NCI-H446 (cell line): ENCODE measurements at places on chromosomes 16 and 17.

- DNase-seq: no peak
Observed at GRCh38 chr16:60304720-60305119, 1570.6 kb upstream of the GOT2 start.

GRCh38 chr16:68374246-68374805, 63.5 kb downstream of the PRMT7 start:
- no peak for DNase-seq

DNA sequence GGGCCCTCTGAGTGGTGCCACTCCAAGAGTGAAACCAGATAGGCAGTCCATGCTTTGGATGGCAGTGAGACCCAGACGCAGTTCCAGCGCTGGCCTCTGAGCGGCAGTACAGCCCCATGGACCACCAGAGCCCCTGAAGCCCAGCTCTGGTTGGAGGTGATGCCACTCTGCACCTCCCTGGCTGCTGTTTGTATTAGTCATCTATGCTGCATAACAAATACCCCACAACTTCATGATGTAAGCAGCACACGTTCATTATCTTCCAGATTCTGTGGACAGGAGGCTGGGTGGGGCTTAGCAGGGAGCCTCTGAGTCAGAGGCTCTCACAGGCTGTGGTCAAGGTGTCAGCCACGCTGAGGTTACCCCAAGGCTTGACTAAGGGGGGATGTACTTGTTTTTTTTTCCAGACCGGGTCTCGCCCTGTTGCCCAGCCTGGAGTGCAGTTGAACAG, 5.1 kb upstream of the NME4 start:
- peak; percentile 50 for DNase-seq

GRCh38 chr17:33637534-33637933, 344.4 kb upstream of the ASIC2 start:
- no peak for DNase-seq

- DNase-seq: no peak
Observed at GRCh38 chr16:67255553-67256221, 6.9 kb downstream of the SLC9A5 start.

GRCh38 chr16:83606486-83607030, 201.2 kb upstream of the HSBP1 start:
- DNase-seq: no peak

DNA sequence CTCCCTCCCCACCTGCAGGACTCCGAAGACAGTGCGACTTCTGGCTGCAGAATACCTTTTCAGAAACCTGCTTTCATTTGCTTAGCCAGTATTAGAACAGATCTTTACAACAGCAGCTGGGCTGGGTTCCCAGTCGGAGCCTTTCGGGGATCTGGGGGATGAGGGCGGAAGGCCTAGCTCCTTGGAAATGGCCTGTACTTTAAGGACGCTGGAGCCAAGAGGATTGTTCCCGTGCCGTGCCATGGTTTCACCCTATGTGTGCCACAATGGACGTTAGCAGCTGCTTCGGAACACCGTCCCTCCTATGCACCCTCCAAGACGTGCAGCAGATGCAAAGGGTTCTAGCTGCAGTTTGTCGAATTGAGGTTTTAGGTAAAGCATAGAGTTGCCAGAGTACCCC, 16.2 kb downstream of the KCTD2 start:
- no peak for DNase-seq

- DNase-seq: no peak
Observed at GRCh38 chr17:36755586-36755985, 154.2 kb downstream of the MRM1 start.

- DNase-seq: no peak
Observed at GRCh38 chr16:31131841-31132271, 3.7 kb downstream of the PRSS8 start.

DNA sequence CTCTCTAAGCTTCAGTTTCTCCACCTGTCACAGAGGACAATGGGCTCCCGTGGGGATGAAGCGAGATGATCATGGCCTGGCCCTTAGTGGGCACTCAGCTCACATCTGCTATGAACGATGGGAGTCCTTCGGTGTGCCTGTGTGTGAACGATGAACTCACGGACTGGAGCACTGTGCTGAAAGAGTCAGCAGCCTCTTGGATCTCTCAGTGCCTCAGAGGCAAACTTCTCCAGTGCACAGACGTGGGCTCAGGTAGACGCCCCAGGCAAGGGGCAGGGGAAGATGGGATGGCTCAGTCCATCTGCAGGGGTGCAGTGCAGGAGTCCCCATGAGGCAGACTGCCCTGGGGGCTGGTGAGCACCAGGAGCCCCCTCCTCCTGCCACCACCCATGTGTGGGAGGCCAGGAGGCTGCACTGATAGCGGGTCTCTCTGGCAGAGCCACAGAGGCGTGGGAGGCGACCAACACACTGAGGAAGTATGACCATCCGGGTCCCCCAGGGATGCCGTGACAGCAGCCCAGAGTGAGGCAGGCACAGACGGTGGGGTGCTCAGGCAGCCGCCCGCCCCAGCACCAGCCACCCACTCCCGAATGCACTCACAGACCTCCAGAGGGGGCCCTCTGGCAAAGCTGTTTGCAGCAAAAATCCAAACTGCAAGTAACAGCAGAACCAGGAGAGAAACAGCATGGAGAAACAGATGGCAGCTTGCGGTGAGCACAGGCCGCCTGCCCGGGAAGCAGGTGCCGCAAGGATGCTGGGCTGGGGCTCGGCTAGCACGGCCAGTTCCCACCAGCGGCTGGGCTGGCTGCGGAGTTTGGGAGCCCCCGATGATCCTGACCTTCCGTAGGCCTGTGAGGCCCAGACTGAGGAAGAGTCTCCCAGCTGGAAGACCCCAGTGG, 82.7 kb downstream of the RPH3AL start:
- DNase-seq: no peak

- no peak for DNase-seq
Observed at GRCh38 chr17:46025510-46026165, 26.6 kb downstream of the STH start.

GRCh38 chr17:43010667-43011308, 4.2 kb downstream of the IFI35 start:
- no peak for DNase-seq

DNA sequence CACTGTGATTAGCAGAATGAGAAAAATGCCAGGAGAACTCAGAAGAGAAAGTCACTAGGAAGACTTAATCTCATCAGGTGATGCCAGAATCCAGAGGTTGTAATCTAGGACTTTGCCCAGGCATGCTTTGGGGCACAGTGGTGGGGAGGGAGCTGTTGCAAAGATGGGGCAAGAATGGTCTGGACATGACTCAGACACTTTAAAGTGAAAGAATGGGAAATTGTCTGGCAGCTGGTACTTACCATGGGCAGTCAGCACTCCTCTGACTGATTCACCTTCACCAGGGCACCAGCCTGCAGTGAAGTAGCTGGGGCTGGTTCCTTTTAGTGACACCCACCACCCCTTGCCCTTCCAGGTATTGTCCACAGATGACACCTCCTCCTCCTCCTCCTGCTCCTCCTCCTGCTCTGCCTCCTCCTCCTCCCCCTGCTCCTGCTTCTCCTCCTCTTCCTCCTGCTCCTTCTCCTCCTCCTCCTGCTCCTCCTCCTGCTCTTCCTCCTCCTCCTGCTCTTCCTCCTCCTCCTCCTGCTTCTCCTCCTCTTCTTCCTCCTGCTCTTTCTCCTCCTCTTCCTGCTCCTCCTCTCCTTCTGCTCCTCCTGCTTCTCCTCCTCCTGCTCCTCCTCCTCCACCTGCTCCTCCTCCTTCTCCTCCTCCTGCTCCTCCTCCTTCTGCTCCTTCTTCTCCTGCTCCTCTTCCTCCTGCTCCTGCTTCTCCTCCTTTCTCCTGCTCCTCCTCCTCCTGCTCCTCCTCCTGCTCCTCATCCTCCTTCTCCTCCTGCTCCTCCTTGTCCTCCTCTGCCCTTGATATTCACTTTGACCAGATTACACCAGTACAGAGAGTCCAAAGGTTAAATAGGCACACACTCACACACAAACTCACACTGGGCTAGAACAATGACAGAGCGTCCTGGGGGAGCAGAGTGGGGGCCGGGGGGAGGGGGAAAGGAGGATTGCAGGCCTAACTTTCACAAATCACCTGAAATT, at the start of gene CHD9NB:
Gene CHD9NB, minus strand, starts transcription at position 379 of the 983 bp plus-strand sequence. CDS start 8,739 bp downstream, outside the sequence.
- no peak for DNase-seq

- peak; percentile 88 for DNase-seq
Observed at GRCh38 chr17:79612468-79613194, 1.8 kb upstream of the RBFOX3 start.

GRCh38 chr17:35906191-35906925, 24.2 kb downstream of the RDM1 start:
- no peak for DNase-seq

DNA sequence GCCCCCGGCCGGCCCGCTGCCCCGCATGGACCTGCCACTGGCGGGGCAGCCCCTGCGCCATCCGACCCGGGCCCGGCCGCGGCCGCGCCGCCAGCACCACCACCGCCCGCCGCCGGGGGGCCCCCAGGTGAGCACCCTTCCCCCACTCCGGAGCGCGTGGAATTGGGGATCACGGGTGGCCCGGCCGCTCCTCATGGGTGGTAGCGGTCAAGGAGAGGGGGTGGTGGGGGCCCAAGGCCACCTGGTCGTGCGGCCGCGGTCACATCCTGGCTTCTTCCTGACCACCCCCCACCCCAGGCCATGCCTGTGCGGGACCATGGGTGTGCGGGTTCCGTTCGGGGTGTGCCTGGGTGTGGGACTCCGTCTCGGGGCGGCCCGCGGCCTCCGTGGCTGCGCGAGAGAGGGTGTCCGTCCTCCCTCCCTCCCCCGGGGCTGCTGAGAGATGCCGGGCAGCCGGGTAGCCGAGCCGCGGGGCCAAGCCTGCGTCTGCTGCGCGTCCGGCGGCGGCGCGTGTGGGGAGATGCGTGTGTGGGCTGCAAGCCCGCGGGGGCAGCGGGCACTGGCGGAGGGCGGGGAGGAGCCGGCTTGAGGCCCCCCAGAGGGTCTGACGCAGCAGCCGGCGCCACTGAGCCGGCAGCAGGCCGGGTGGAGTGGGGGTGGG, 6.8 kb downstream of the ACD start:
- DNase-seq: no peak

GRCh38 chr17:74737299-74738050, 419 bp downstream of the RAB37 start:
- DNase-seq: no peak

DNA sequence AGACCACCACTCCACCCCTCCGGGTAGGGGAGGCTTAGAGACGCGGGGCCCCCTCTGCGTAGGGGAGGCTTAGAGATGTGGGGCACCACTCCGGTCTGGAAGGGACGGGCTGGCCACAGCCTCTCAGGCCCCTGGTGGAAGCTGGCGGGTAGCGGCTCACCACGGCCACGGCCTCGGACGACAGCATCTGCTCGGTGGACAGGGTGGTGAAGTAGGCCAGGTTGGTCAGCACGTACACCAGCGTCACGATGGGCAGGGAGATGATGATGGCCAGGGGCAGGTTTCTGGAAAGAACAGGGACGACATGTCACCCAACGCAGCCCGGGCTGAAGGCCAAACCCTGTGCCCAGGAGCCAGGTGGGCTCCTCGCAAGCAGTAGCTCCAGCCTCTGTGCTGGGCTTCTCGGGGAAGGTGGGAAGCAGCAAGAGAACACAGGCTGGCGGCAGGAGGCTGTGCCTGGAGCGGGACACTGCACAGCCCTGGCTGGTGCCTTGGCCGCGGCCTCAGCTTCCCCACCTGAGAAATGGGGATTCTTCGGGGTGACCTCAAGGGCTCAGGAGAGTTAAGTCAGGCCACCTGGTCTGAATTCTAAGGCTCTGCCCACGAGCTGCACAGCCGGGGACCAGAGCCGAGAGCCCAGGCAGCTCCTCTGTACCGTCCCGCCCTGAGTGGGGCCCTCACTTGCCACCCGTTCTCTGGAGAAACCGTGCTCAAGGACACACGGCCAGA, 29.6 kb downstream of the SLC7A5 start:
- no peak for DNase-seq

GRCh38 chr16:81902025-81902424, 109.2 kb downstream of the SDR42E1 start:
- no peak for DNase-seq

DNA sequence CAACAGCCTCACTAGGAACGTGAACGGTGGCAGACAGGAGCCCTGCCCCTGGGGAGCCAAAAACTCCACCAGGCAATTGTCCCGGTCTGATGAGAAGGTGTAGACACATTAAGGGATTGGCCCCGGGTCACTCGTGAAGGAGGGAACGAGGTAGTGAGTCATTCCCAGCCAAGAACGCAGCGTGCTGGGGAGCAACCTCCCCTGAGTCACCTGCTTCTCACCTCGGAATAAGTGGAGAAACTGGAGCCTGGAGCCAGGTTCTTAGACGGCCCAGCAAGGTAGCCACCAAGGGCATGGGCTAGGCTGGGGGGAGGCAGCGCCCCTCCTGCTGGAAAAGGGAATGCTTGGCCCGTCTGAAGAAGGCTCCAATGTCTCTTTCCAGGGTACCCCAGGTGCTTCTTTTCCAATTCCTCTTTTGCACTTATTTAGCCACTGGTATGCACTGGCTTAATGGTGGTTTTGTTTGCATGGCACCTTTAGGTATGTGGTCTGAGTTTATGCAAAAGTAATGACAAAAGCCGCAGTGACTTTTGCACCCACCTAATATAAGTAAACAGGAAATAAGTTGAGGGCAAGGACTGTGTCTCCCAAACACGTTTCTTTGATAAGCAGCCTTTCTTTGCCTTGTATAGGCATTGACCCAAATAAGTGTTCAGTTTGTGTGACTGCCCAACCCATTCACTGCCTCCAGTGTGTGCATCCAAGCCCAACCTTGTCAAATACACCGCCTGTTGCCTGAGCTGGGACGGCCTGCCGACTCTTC, 1.8 kb upstream of the HELZ start:
- no peak for DNase-seq

- no peak for DNase-seq
Observed at GRCh38 chr17:38797158-38797490, 2.2 kb downstream of the PIP4K2B start.

GRCh38 chr16:1859650-1860049, 12.3 kb downstream of the MEIOB start:
- no peak for DNase-seq

DNA sequence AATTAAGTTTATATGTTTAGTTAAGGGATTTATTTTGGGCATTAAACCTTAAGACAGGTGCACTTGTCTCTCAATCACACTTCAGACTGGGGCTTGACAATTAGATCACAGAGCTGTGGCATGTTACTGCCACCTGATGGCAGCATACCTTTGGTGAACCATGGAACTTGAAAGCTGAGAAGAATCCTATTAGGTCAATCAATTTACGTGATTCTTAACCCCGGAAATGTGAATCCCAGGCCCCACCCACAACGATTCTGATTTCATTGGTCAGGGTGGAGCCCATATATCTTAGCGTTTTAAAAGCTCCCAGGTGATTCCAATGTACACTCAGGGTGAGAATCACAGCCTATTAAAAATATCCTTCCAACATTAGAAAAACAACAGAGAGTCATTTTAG, 91.0 kb downstream of the GSG1L start:
- peak; percentile 3 for DNase-seq

DNA sequence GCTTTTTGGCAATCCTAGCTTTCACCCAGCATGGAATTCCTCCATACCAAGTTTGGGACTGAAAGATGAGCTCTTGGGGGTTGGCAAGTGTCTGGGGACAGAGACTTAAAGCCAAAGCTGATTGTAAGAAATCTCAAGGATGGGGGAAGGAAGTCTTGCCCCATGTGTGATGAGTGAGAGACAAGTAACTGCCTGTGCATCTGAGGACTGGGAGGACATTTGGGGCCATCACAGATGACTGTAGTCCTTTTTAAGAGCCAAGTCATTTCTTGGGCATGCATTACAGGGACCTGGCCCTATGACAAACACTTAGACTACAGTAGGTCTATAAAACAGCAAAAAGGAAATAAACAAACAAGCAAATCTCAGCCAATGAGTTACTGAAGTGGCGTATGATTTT, 36.3 kb upstream of the CCL2 start:
- DNase-seq: no peak

GRCh38 chr17:57338257-57338914, 82.1 kb downstream of the MSI2 start:
- DNase-seq: no peak

- no peak for DNase-seq
Observed at GRCh38 chr17:19391432-19391831, 4.4 kb upstream of the MFAP4 start.
